T1000 (cell line): ENCODE measurements at places on chromosomes 5 and 9.

- DNase-seq, result no peak
These were observed 88.9 kb downstream of the CDK5RAP2 start for GRCh38 chr9:120490888-120491595.

GRCh38 chr5:58357121-58357520 is 102.8 kb downstream of the PLK2 start:
- no peak for DNase-seq

DNA sequence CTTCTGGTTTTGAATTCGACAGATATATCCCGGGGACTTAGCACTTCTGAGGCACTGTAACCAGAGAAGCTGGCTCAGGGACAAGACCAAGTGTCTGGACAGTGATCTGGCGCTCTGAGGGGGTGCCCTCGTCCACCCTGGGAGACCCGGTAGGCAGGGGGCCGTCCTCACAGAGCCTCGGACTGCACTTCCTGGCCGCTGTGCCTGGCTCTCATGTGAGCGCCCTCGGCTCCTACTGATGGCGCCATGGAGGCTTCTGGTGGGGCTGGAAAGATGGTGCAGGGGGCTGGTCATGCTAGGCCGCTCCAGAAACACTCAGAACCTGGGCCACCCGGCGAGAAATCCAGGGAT is 18.8 kb upstream of the SLC6A3 start:
- no peak for DNase-seq

DNA sequence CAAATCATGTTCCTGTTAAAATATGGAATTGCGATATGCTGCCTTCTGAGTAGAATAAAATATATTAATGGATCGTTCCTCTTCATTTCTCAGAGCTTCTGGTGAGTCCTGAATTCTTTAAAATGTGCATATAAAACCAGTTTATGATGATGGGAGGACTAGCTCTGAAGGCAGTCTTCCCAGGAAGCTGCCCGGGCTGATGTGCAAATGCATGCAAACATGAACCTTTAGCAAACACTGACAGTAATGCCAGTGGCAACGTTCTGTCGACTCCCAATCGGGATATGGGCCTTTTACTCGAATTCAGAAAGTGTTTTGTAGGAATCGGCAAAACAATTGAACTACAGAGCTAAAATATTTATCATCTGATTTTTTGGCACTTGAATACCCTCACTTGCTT is 93.6 kb downstream of the TLE4 start:
- no peak for DNase-seq

- peak; percentile 2 for DNase-seq
These were observed 47.4 kb downstream of the P4HA2 start for GRCh38 chr5:132180134-132180745.

DNA sequence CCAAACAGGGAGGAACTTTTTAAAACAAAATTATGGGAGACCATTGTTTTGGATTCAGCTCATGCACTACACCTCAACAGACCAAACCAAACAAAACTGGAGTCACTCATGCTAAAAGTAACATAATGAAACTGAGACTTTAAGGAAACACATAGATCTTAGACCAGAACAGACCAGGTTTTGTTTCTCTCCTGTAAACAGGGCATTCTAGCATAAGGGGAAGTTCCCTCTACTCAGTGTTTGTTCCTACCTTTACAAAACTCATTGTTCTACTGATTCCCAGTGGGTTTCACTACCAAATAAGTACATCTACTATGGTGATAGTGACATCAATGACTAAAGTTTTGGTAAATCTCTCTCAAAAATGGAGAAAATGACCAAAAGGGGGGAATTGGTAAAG is 1103.6 kb upstream of the EDIL3 start:
- DNase-seq, result no peak

- DNase-seq, result peak; percentile 56
These were observed 603 bp downstream of the TMEM268 start for GRCh38 chr9:114611516-114612271.

- no peak for DNase-seq
These were observed 64.3 kb downstream of the RAPGEF6 start for GRCh38 chr5:131570757-131571156.

DNA sequence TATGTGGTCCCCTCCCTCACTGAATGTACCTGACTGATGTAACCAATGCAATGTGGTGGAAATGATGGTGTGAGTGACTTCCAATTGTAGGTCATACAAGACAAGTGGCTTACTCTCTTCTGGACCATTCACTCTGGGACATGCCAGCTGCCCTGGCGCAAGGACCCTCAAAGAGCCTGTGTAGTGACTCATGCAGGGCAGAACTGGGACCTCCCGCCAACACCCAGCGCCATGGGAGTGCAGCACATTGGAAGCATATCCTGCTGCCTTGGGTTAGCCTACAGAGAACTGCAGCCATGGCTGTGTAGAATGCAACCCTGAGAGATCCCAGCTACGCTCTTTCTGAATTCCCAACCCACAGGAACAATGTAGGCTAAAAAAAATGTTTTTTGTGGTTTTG is 90.0 kb upstream of the PANK3 start:
- no peak for DNase-seq

- DNase-seq, result no peak
These were observed 44.4 kb downstream of the CAST start for GRCh38 chr5:96706433-96707111.

DNA sequence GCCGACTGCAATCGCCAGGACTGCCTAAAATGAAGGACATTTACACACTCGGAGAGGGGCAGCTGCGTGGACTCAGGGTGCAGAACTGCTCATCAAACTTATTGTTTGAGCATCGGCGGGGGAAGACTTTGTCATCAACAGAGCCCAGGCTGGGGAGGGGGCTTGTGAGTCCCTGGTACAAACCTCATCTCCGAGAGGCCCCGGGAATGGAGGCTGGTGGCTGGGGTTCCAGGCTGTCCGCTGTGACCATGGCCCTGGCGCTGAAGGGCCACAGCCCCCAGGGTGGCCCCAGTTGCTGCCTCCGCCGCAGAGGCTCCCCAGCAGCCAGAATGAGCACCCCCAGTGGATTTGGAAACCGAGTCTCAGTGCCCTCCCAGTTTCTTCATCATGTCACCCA is 46.1 kb upstream of the RNU6ATAC start:
- no peak for DNase-seq

- DNase-seq, result no peak
These were observed 708 bp downstream of the RXRA start for GRCh38 chr9:134326724-134327601.

- DNase-seq, result no peak
These were observed 219.9 kb upstream of the BRINP1 start for GRCh38 chr9:119588874-119589744.

GRCh38 chr9:69932901-69933300 is 110.7 kb upstream of the MAMDC2 start:
- no peak for DNase-seq

- DNase-seq, result no peak
These were observed 24.3 kb downstream of the THBS4 start for GRCh38 chr5:80059354-80059980.

DNA sequence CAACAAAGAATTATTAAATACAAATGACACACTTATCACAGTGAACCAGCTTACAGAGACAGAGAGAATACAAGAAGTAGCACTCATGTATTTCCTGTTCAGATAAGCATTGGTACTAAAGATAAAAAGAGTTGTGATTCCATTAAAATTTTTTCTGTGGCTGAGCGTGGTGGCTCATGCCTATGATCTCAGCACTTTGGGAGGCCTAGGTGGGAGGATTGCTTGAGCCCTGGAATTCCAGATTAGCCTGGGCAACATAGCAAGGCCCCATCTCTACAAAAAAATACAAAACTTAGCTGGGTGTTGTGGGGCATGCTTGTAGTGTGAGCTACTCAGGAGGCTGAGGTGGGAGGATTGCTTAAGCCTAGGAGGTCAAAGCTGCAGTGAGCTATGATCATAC is 32.9 kb downstream of the FCHO2 start:
- no peak for DNase-seq

DNA sequence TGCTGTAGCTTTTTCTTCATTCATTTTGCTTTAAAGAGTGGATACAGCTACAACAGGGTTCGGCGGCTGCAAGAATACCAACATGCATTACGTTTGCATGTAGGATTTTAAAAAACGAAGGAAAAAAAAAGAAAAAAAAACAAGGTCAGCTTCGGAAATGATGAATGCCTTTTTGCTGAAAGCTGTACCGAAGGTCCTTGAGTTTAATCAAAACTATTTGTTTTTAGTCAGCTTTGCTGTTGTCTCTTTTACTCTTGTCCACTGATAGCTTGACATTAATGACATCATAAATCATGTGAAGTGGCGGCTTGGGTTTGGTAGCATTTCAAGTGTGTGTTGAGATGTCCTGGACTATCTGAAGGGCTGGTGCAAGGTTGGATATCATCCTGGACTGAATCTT is 779.1 kb downstream of the NR2F1-AS1 start:
- DNase-seq, result no peak

GRCh38 chr9:29556746-29557145 is 1983.5 kb upstream of the C9orf72 start:
- no peak for DNase-seq

- DNase-seq, result no peak
These were observed 24.8 kb upstream of the DENND1A start for GRCh38 chr9:123954518-123955280.
